ENCODE measurements at places on chromosomes 1 and 21. TPM values are rescaled to one million over a fixed set of nuclear protein-coding genes. Genes with fewer than 3 reads are reported as not detected.
A peak's percentile ranks its signal among the peaks of the same experiment; 100 is the strongest.

Gene RHD
- polyA plus RNA-seq = not detected

Gene RNU1-1
- not detected for polyA plus RNA-seq

DNA sequence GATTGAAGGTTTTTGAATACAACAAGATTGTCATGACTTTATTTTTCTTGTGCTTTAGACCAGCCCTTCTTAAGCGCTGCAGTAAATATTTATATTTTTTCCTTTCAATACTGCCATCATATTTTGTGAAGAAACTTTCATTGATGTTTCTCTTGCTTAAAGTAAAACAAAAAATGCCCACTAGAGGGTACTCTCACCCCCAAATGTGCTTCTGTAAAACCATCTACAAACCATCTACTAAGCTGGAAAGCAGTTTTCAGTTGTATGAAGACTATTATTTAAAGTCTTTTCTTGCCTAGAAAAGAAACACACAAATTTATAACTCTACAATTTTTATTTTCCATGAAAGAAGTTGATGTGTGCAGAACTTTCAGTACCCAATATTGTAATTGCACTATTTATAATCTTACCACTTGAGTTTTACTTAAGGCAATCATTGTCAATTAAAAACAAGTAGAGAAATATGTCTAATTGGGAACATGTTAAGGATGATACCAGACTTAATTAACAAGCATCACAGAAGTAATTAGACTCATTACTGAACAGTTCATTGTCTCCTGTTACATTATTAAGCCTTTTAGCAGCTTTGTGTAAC lies 10.7 kb downstream of the LEPR start:
- no peaks in the 10 kb centered on the region for H3K27me3 ChIP-seq
- H3K4me1 ChIP-seq = no peaks in the 10 kb centered on the region
- no peak for DNase-seq
- peaks cover 17% of the 10 kb centered on the region for H3K36me3 ChIP-seq
- no peak overlapping the region for H3K4me3 ChIP-seq

- no peaks in the 10 kb centered on the region for H3K27me3 ChIP-seq
- no peaks in the 10 kb centered on the region for H3K36me3 ChIP-seq
- no peak overlapping the region for H3K27ac ChIP-seq
- H3K4me1 ChIP-seq = peaks cover 12% of the 10 kb centered on the region
- no peak overlapping the region for H3K4me3 ChIP-seq
These were observed 326.6 kb downstream of the CAMTA1 start for GRCh38 chr1:7111853-7112252.

DNA sequence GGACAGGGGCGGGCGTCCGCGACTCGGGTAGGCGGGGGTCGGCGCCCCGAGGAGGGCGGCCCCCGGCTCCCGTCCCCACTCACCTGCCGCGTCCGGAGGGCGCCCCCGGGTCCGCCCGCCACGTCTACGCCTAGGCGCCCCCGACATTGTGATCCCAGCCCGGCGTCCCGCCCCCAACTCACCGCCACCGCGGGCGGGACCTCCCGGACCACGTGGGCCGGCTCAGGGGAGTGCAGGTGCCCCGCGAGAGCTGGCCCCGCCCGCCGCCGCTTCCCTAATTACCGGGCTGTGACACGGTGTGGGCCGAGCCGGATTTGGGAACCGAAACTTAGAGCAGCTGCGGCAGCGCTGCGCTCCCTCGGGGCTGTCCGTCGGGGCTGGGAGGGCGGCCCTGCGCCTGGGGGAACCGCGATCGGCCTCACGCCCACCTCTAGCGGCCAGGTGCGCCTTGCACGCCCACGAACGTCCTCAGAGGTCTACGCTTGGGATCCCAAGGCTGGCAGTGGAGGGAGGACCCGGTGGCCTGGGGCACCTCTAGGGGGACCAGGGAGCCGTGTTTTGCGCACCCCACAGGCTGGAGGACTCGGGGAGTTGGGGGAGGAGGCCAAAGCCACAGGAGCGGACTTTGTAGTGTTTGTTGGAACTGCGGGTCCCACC lies 521 bp upstream of the NADK start:
- H3K4me1 ChIP-seq = peaks cover 28% of the 10 kb centered on the region
- no peaks in the 10 kb centered on the region for H3K36me3 ChIP-seq
- H3K27ac ChIP-seq = peak overlapping the region; percentile 85
- no peaks in the 10 kb centered on the region for H3K27me3 ChIP-seq

GRCh38 chr1:68331117-68331865 lies 99.0 kb upstream of the WLS start:
- DNase-seq = no peak
- no peaks in the 10 kb centered on the region for H3K36me3 ChIP-seq
- H3K27me3 ChIP-seq = no peaks in the 10 kb centered on the region
- no peaks in the 10 kb centered on the region for H3K4me1 ChIP-seq
- H3K4me3 ChIP-seq = no peak overlapping the region

- H3K27ac ChIP-seq = no peak overlapping the region
- no peaks in the 10 kb centered on the region for H3K36me3 ChIP-seq
- H3K27me3 ChIP-seq = no peaks in the 10 kb centered on the region
- no peak overlapping the region for H3K4me3 ChIP-seq
- DNase-seq = no peak
- no peaks in the 10 kb centered on the region for H3K4me1 ChIP-seq
These were observed 31.0 kb downstream of the TMCC2 start for GRCh38 chr1:205258719-205259118.

GRCh38 chr1:155859234-155859829 lies at the start of gene SYT11:
SYT11 (plus strand) TSS chr1:155859567; CDS start chr1:155859762, 195 bp downstream.
- H3K4me3 ChIP-seq = peak within 1 kb of the TSS; percentile 50
- peak; percentile 93 for DNase-seq
- peaks cover 23% of the 10 kb centered on the region for H3K4me1 ChIP-seq
- peak within 1 kb of the TSS; percentile 98 for H3K27ac ChIP-seq

- H3K4me3 ChIP-seq = no peak overlapping the region
- H3K27me3 ChIP-seq = no peaks in the 10 kb centered on the region
- H3K27ac ChIP-seq = no peak overlapping the region
- no peak for DNase-seq
- H3K4me1 ChIP-seq = no peaks in the 10 kb centered on the region
These were observed 36.7 kb upstream of the SLC19A1 start for GRCh38 chr21:45578811-45579381.
